ENCODE measurements at places on chromosomes 12 and 14.

DNA sequence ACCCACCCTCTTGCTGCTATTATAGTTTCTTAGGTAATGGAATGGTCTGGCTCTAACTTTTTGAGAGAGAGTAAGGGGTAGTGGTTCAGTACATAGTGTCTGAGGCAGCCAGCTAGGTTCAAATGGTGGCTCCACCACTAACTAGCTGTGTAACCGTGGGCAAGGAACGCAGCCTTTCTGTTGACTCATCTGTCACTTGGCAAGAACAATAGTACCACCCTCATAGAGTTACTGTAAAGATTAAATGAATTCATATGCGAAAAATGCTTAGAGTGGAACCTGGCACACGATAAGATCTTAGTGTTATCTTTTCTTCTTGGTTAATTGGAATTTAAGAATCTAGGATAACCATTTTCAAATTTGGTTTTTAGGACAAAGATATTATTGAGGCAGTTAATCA is 14.0 kb downstream of the CCDC62 start:
- DNase-seq, result no peak

GRCh38 chr12:105067511-105068031 is 16.7 kb downstream of the ALDH1L2 start:
- DNase-seq, result no peak

DNA sequence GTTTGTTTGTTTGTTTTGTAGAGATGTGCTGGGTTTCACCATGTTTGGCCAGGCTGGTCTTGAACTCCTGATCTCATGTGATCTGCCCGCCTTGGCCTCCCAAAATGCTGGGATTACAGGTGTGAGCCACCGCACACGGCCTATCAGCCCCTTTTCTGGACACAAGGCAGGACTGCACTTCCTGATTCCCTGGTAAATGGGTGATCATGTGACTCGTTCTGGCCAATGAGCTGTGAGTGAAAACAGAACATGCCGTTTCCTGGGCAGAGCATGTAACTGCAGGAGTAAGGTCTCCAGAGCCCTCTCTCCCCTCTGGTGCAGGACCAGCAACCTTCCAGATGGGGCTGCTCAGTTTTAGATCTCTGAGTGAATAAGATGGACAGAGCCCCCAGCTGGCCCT is 92.7 kb downstream of the ITPK1 start:
- no peak for DNase-seq

DNA sequence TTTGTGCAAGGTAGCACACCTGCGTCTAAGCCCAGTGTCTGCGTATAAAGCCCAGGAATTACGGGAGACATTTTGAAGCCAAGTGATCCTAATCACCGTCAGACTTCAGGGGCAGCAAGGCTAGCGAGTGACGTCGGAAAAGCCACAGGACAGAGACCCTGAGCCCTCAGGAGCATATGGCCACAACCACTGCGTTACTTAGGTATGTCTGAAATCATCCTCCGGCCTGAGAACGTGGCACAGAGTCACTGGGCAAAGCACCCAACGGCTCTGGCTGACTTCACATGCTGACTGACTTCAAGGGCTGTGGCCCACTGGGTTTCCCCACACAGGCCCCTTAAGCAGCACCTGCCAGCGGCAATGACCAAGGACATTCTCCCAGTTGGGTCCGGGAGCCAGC is 71.5 kb downstream of the RIMBP2 start:
- DNase-seq, result no peak

DNA sequence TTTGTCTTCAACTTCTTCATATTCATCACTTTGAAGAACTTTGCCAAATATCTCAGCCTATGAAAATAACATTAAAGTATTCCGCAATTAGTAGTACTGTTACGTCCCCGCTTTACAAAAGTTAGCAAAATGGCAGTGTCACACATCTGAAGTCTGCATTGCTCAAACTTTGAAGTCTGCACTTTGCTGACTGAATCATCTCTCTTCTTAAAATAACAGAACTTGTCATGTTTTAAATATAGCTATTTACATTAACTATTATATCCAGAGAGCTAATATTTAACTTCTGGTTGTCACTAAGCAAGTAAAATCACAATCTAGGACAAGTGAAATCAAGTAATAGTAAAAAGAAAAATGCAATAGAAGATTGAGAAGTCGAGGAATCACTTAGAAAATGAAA is 34.5 kb downstream of the IPO8 start:
- DNase-seq, result no peak

DNA sequence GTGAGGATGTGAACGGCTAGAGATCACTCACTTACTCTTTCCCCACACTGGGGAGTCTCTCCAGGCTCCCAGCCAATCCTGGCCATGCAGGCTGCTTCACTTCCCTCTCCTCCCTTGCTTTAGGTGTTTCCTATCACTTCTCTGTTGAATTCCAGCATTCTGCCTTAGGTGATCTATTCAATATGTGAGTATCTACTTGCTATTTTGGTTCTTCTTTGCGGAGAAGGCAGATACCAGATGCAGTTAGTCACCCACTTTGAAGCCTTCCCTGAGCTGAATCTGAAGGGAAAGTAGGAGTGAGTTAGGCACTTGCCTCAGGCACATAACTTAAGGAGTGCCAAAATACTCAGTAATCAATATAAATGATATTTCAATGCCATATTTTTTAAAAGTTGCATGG is 36.0 kb upstream of the FAR2 start:
- no peak for DNase-seq

DNA sequence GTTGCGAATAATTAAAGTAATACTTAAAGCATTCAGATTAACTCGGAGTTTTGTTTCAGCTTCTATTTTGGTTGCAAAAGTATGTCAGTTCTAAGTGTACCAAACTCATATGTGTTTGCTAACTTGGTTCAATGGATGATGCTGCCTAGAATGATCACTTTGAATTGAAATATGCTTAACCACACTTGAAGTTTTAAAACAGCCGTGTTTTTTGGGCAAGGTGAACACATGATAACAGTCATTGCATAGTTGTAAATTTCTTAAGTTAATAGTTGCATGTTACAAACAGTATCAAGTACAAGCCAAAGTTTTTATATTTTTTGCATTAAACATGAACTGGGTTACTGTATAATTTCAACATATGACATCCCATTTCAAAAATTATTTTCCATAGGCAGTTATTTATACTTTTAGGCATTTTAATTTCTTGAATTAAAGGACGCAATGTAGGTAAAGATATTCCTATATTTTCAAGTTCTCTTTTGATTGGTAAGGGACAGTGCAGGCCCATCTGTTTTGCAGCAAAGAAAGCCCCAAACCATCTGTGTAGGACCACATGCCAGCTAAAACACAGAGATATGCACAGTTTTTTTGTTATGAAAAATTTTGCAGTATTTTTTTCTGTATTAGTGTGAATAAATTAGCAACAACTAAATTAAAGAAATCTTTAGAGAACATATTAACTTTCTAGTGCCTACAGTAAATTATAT is 575.5 kb downstream of the PRKD1 start:
- DNase-seq, result no peak

DNA sequence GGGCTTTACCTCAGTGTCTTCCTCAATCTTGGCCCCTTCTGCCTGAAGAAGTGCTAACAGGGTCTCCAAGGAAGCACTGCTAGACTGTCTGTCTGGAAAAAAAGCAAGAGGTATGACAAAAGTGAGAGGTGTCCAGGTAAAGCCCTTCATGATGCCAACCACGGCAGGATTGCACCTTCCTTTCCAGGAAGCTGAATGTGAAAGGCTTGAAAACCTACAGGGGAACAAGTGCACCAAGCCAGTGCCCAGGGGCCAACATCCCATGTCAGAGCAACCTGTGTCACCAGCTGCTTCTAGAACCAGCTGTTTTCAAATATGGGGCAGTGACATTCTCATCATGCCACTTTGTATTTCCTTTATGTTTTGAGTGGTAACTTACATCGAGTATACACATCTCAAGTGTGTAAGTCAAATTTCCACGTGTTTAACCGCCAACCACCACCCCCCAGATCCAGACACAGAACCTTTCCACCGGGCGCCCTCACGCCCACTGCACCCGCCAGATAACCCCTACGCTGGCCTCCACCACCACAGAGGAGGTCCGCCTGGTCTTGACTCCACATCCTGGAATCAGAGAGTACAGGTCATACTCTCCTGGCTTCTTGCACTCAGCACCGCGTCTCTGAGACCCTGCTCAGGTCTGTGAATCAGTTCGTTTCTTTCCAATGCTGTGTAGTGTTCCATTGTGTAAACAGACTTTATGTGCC is 27.3 kb downstream of the VPS37B start:
- DNase-seq, result no peak

- no peak for DNase-seq
Measured at GRCh38 chr12:63875703-63876102, 31.2 kb downstream of the SRGAP1 start.

DNA sequence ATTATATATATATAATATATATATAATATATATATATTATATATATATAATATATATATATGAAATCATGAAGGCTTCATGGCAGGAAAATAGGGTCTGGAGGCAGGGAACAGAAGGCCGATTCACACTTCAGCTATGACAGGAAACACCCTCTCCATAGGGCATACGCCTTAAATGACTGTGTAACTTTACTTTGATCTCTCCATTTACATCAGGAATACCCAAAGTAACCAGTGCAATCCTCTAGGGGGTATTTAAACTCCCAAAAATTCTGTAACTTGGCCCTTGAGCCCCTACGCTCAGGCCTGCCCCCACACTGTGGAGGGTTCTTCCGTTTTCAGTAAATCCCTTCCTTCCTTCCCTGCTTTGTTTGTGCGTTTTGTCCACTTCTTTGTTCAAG is 40.4 kb upstream of the PPP2R5C start:
- no peak for DNase-seq

DNA sequence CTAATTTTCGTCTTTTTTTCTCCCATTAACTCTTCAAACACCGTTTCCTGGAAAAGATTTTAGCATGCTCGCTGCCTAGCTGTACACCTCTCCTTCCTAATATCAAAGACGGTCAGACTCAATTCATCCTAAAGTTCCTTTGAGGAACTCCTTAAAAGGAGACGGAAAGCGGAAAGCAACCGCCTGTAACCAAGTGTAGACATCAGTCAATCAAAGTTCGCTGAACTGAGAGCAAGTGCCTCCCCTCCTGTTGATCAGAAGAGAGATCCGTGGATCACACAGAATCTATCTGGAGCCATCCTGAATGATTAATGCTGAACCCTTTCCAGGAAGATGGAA is 412 bp upstream of the TEP1 start:
- no peak for DNase-seq

- no peak for DNase-seq
Measured at GRCh38 chr12:32907166-32907565, 10.6 kb upstream of the PKP2 start.

DNA sequence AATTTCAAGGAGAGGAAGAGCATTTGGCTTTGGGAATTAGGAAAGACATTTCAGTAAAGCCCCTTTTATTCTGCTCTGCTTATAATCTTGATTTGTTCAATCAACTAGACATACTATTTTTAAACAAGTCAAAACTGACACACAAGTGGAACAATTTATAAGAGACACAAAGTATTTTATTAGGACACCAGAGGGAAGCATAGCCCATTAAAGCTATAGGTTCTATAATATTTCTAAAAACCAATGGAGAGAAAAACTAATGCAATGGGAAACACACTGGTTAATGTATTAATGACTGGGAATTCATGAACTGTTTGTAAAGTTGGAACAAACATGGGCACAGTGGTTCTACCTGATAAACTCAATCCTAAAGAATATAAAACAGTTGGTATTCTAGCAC is 15.3 kb upstream of the CERS5 start:
- no peak for DNase-seq
